Stimulated activated CD4-positive, alpha-beta T cell treated with anti-CD3 and anti-CD28 coated beads, Interleukin-1b, Interleukin-23, amount 100 ng/mL, for 1 hour (primary cell): ENCODE measurements at places on chromosomes 3 and 15.
A peak's percentile ranks its signal among the peaks of the same experiment; 100 is the strongest.

GRCh38 chr3:112807685-112808084, 39.0 kb downstream of the CD200R1L start:
- no peak for DNase-seq

DNA sequence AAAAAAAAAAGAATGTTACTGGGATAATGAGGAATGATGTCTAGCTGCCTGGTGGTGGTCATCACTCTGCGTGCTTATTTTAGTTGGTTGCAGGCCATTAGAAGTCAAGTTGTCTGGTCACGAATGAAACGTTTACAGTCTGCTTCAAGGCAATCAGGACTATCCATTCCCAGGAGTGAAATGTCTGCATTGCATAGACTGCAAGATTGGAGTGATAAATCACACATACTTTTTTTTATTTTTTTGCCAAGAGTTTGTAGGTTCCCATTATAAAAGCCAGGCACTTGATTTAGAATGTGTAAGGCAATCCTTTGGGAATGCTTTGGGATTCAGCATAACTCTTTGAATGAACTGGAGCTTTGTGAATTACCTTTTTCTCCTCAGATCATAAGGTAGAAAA, 132.3 kb downstream of the STAC start:
- DNase-seq, result no peak

GRCh38 chr3:135451037-135451785, 514.3 kb upstream of the PPP2R3A start:
- no peak for DNase-seq

GRCh38 chr3:79341961-79342360, 425.8 kb downstream of the ROBO1 start:
- DNase-seq, result no peak

GRCh38 chr3:158097593-158098308, 8.5 kb downstream of the SHOX2 start:
- peak; percentile 18 for DNase-seq

GRCh38 chr15:101579631-101580163, 72.5 kb downstream of the TM2D3 start:
- DNase-seq, result no peak
